ENCODE measurements at places on chromosomes 3 and 15.

- DNase-seq, result no peak
Observed at GRCh38 chr15:76945494-76946093, 14.0 kb downstream of the RCN2 start.

DNA sequence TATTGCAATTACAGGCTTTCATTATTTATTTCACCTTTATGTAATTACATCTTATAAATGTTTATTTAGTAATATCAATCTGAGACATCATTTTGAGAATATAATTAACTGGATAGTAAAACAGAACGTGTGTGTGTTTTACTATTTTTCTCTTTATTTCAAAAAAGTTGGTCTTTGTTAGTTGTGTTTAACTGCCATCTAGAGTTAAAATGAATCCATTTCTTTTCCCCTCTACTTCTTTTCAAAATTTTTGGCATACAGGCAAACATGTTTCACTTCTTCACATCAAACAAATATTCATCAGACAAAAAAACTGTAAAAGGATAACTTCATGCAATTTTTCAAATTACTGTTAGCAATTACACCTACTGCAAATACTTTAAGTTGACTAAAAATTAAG lies 61.1 kb downstream of the FEZF2 start:
- DNase-seq, result no peak

DNA sequence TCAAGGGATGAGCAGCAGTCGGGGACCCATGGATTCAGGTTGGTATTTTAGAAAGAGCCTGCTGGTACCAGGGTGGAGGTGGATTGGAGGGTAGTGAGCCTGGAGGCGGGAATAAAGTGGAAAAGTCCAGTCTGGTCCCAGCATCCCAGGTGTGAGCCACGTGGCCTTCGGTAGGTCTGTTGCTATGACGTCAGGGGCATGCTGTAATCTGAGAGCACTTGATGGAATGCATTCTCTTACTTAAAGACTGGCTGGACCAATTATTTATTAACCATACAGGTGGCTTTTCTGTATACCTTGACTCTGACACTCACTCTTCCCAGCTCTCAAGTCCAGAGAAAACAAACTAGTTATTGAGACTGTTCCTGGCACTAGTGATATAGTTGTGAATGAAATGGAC lies 389.9 kb upstream of the RGMA start:
- DNase-seq, result no peak

GRCh38 chr3:37668818-37669610 lies 192.7 kb upstream of the CTDSPL start:
- DNase-seq, result no peak

All from fibroblast of mammary gland (primary cell).